ENCODE measurements at places on chromosomes 3 and 15. TPM values are rescaled to one million over a fixed set of nuclear protein-coding genes. Genes with fewer than 3 reads are reported as not detected.

PTPRG gene
- total RNA-seq: 41.0 TPM

FAM3D gene
- 0.66 TPM for total RNA-seq

SPINK8 gene
- not detected for total RNA-seq

PAQR9 gene
- total RNA-seq: not detected

DLEC1 gene
- total RNA-seq: not detected

ARPIN gene
- 13.0 TPM for total RNA-seq

C3orf22 gene
- total RNA-seq: not detected

IRAK2 gene
- 26.1 TPM for total RNA-seq

ARPP21 gene
- 0.07 TPM for total RNA-seq

CXCR6 gene
- total RNA-seq: not detected

CCDC39 gene
- not detected for total RNA-seq

TSPAN3 gene
- 341 TPM for total RNA-seq

FES gene
- total RNA-seq: 60.5 TPM

LRRN1 gene
- total RNA-seq: not detected

CORO2B gene
- 3.4 TPM for total RNA-seq

CCR4 gene
- 0.21 TPM for total RNA-seq

CASR gene
- not detected for total RNA-seq
